ENCODE measurements at places on chromosomes 16 and 17.

DNA sequence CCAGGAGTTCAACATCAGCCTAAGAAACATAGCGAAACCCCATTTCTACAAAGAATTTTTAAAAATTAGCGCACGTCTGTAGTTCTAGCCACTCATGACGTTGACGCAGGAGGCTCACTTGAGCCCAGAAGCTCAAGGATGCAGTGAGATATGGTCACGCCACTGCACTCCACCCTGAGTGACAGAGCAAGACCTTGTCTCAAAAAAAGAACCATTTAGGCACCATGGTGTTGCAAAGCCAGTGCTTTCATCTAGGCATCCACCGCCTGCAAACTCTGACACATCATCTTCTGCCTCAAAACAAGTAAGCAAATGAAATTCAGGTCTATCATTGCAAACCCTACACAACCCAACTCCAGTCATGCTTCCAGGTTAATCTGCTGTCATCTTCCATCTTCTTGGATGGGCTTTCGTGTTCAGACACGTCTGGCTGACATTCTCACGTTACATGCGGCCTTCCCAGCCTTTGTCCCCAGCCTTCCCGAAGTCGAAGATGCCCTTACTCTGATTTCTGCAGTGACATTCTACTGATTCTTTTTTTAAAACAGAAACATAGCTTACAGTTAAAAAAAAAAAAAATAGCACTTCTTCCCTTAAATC lies 8.9 kb downstream of the ANKRD11 start:
- no peak for DNase-seq

DNA sequence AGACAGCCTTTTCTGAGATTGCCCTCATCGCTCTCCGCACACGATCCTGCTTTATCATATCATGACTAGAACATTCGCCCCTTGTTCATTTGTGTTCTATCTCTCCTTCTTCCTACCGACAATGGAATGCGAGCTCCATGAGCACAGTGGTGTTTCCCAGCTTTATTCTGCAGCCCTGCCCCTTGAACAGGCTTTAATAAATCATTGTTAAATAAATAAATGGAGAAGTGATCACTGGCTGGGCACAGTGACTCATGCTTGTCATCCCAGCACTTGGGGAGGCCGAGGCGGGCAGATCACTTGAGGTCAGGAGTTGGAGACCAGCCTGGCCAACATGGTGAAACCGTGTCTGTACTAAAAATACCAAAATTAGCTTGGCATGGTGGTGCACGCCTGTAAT lies 1063.3 kb upstream of the EEF2KMT start:
- no peak for DNase-seq

GRCh38 chr17:65750166-65750565 lies 188.7 kb upstream of the AXIN2 start:
- DNase-seq = no peak

GRCh38 chr17:7043182-7043496 lies 753 bp downstream of the SLC16A11 start:
- no peak for DNase-seq

DNA sequence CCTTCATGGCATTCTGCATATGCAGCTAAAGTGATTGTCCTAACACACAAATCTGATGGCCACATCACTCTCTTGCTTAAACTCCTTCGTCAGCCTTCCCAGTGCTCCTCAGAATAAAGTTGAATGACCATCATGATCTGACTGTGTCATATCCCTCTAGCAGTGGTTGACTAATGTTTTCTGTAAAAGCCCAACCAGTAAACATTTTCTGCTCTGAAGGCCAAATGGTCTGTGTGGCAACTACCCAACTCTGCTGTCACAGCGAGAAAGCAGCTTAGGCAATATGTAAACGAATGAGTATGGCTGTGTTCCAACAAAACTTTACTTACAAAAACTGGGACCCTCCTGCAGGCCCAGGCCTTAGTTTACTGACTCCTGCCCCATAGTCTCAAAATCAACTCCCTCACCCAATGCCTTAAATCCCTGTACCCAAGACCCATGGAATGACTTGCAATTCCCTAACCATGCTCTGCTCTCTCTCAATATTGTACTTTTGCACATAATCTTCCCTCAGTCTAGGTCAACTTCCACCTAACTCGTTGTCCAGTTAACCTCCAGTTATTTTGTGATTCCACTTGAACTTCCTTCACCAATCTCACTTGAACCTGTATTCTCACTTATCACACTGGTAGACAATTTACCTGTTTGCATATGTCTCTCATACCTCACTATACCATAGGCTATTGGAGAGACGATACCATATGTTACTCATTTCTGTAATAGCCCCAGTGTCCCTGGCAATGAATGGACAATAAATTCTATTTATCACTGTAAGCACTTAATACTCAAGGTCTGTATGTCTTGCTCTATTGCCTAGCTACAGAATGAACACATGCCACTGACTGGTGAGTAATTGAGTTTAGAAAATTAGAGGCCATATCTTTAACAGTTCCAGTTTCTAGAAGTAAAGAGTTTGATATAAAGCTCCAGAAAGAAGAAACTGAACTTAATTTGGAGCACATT lies 29.1 kb downstream of the TMEM100 start:
- no peak for DNase-seq

DNA sequence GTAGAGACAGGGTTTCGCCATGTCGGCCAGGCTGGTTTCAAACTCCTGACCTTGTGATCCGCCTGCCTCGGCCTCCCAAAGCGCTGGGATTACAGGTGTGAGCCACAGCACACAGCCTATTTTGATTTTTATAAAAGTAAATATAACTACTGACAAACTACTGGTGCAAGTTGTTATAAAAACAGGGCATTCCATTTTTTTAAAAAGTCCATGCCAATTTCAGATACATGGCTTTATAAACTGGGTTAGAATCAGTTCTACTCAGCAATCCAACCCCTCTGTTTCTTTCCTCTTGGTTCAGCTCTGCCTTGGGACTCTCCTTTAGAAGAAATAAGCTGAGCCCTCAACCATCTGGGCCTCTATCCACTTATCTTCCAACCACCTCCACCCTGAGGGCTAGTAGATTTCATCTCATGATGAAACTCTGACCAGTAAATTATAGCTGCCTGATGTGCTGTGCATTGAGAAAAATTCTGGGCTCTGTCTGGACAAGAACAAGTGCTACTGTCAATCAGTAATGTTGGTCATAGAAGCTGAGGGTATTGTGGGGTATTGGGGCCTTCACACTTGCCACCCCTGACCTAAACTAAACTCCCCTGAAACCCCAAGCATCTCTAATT lies 10.2 kb downstream of the RANBP10 start:
- no peak for DNase-seq

DNA sequence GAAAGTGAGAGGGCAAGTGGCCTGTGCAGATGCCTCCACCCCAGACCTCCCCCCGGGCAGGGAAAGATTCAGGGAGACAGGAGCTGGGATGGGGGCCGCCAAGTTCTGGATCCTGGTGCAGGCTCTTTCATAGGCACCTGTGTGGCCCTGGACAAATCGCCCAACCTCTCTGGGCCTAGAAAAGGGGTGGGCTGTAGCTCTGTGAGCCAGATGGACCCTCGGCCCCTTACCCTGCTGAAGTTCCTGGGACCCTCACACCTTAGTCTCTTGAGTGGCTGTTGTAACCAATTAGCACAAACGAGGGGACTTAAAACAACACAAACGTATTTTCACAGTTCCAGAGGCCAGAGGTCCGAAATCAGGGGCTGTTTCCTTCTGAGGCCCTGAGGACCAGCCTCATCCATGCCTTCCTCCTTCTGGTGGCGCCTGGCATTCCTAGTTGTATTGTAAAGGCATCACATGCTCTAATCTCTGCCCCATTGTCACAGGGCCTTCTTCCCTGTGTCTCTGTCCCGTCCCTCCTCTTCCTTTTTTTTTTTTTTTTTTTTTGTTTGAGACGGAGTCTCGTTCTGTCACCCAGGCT lies 352.6 kb downstream of the SEC14L1 start:
- no peak for DNase-seq

- DNase-seq = no peak
Measured at GRCh38 chr17:31390426-31390747, 1.1 kb upstream of the RAB11FIP4 start.

DNA sequence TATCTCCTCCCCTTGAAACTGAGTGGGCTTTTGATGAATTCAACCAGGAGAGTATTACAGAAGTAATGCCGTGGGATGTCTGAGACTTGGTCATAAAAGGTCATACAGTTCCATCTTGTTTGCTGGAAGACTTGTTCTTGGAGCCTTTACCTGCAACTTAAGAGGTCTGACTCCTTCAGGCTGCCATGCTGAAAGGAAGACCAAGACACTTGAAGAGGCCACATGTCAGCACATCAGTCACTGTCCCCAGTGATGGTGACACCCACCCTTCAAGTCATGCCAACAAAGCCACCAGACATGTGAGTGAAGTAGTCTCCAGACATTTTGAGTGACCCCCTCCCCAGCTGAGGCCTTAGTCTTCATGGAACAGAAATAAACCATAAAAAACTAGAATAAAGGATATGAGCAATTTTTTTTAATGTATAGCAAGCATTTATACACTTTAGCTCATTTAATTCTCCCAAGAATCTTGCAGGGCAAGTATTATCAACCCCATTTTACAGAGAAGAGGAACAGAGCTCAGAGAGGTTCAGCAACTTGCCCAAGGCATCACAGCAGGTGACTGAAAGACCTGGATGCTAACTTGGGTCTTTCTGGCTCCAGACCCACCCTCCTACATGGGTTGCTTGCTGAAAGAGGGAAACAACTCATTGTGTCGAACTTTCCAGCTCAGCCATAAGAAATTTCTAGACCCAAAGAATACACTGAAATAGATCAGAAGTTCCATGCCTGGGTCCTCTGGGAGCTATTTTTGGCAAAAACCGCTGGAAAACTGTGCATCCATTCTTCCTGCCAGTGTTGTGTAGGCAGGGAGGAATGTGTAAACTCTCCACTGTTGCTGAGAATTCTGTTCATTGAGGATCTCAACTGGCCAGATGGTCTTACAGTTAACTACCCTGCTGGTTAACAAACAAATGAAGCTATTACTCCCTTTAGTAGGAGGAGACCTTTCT lies 38.1 kb downstream of the SOCS1 start:
- no peak for DNase-seq

GRCh38 chr16:29857133-29857760 lies 5.8 kb downstream of the CDIPT start:
- DNase-seq = no peak

- no peak for DNase-seq
Measured at GRCh38 chr17:79801156-79802038, 4.5 kb upstream of the CBX8 start.

DNA sequence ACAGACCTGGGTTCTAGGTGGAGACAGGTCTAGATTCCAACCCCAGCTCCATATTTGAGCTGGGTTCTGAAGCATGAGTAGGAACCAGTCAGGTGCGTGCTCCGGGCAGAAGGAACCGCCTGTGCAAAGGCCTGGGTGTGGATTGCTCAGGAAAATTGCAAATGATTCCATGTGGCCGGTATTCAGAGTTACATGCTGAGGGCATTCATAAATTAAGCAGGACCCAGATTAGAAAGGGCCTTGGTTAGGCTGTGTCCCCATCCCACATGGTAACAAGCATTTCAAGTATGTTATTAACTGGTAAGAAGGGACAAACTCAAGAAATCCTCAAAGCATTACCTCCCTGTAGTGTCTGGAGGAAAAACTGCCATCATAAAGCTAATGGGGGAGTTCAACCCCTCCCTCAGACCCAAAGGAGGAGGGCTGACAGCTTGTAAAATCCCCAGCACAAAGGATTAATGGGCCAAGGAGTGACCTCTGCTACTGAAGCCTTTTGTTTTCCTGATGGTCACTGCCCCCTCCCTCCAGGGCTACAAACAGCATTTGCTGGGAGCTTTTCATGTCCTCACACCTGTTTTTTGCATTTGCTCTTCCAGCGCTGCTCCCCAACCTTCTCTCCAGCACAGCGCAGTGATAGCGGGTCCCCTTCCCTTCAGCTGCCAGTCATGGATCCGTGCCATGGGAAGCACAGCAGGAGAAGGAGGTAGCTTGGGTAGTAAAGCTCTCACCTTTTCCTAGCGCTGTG lies 218.0 kb downstream of the C16orf95 start:
- no peak for DNase-seq

- DNase-seq = no peak
Measured at GRCh38 chr16:35431829-35432663, 1972.6 kb downstream of the TP53TG3F start.

- DNase-seq = no peak
Measured at GRCh38 chr17:50922107-50922506, 56.0 kb upstream of the TOB1 start.

DNA sequence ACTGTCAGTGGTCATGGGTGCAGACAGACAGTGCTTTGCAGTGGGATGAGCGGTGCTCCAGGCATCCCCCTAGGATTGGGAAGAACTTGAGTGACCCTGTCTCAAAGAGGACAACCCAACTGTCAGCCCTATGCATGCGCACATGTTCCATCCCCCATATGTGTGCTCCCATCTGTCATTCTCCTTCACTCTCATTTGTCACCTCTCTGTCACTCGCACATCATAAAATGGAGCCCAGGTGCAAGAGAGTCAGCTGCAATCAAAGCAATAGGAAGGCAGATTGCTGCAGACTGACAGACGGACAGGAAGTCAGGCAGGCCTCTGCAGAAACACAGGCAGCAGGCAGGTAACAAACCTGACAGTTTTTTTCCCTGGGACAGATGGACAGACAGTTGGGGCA lies 101.8 kb upstream of the CCL1 start:
- DNase-seq = no peak

- no peak for DNase-seq
Measured at GRCh38 chr16:86519649-86520316, 9.5 kb downstream of the FOXF1 start.

DNA sequence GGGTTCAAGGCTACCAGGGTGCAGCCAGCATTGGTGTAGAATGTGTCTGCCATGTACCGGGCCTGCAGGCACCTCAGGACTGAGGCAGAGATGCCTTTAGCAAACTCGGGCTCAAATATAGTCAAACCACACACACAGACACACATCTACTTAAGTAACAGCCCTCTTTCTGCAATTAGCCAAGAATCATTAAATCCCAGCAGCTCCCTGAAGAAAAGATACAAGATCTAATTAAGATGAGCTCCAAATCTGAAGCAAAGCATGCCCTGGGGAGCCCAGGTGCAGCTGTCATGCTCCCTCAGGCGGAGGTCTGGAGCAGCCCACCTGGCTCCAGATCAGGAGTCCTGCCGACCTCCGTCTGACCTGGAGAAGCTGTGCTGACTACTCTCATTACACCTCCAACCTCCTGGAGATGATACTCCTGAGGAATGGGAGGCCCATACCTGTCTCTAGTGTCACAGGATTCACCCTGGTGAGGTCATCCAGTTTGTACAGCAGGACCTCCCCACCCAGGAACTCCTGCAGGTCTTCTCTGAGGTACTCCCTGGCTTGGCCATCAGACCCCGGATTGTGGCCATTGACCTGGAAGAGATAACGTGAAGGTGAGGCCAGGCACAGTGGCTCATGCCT lies 6.9 kb downstream of the MYO19 start:
- no peak for DNase-seq

- no peak for DNase-seq
Measured at GRCh38 chr17:77346765-77347164, 206.0 kb downstream of the SEC14L1 start.

All from NCI-H187 (cell line).